ENCODE measurements at places on chromosomes 4 and X.
A peak's percentile ranks its signal among the peaks of the same experiment; 100 is the strongest.

DNA sequence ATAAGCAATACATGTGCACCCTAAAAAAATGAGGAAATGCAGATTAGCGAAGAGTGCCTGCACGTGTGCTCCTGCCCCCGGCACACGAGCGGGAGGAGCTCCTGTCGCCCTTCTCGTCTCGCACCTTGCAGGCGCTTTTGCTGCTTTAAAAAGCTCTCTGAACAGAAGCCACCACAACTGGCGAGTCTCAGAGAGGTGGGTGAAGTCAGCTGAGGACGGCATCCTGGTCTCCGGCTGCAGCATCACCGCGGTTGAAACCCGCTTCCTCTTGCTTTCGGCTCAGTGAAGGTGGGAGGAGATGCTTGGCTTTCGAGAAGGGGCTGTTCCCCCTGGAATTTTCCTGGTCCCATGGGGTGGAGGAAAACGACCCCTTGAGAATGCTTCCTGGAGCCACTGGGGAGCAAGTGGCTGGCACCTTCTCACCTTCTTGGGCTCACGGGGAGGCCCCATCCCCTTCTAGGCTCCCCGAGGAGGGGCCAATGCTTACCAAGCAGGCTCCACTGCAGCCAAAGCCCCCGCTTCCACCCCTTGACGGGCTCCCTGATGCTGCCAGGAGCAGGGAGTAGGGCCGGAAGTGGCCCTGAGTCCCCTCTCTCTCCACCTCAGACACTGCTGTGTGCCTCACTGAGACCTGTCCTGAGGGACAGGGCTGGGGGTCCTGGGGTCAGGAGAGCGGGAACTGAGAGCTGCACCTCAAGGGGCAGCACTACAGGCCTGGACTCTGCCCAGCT is 29.2 kb upstream of the MXD4 start:
- peak; percentile 89 for DNase-seq

DNA sequence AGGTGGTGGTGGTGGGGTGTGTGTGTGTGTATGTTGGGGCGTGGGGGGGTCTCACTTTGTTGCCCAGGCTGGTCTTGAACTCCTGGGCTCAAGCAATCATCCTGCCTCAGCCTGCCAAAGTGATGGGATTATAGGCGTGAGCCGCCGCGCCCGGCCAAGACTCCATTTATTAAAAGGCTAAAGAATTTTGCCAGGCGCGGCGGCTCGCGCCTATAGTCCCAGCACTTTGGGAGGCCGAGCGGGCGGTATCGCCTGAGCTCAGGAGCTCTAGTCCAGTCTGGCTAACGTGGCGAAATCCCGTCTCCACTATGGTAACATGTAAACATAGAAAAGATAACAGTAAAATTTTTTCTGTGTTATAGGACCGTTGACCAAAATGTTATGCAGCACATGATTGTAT is 3.7 kb upstream of the UBA1 start:
- no peak for DNase-seq

DNA sequence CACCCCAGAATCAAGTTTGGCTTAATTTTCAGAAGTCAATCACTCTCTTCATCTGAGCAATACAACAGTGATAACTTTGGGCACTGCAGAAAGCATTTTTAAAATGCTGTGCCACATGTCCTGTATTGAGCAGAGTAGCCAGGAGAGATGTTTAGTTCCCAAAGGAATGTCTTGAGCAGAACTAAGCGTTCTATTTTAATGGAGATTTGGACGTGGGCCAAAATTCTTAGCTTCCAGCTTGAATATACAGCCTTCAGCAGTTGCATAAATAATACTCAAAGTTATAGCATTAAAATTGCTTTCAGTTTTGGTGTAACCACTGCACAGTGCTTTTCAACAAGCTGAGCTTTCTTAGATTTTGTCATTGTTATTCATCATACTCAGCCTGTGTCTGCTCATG is 679.2 kb downstream of the NLGN4X start:
- DNase-seq = no peak

- DNase-seq = peak; percentile 43
Measured at GRCh38 chrX:147738265-147738664, 173.5 kb upstream of the FMR1 start.

DNA sequence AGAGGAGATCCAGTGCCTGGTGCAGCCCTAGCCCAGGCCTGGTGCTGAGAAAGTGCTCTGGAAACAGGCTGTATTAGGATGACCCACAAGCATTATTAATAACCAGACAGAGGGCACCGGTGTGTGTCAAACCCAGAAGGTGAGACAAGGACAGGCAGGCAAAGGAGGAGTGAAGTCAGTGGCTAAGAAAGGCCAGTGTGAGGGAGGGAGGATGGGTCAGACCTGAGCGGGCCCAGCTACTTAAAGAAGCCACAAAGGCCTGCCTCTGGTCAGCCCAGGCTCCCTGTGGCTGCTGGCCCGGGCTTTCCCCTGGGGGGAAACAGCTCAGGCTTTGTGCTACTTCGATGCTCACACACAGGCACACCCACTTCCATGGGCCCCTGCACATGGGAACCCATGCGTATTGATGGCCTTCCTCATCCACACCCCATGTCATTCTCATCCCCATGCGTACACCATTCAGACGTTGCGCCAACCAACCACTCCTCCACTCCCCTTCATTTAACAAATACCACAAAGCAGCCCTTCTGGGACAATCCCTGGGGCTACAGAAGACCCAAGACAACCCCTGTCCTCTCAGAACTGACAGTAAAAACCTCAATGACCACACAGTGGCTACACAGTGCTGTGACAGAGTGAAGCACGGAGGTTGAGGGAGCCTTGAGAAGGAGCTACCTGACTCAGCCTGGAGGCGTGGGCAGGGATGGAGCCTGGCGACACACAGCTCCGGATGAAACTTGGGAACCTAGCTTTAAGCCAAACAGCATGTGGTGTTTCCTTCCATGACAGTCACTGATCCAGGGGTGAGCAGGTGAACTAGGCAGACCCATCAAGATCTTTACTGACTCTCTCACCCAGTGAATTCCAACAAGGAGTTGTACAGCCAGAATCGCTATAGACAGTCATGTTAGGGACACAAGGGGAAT is 24.9 kb upstream of the MTM1 start:
- no peak for DNase-seq

DNA sequence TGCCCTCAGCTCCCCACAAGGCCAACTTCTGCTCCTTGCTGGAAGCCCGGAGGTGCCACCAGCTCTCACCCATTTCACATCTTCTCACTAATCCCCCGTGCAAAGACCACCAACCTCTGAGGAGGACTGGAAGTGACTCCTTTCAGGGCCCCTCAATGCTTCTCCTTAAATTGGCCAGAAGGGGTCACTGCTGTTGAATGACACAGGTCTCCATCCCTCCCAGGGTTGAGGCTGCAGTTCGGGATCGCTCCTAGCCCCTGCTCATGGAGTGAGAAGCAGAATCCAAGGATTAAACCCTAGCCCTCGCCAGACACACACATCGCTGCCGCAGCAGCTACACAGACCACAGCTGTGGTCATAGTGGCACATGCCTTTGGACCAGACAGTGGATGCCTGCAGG is 279.5 kb upstream of the TAPT1 start:
- no peak for DNase-seq

GRCh38 chrX:54447461-54447860 is 7.3 kb downstream of the TSR2 start:
- no peak for DNase-seq

DNA sequence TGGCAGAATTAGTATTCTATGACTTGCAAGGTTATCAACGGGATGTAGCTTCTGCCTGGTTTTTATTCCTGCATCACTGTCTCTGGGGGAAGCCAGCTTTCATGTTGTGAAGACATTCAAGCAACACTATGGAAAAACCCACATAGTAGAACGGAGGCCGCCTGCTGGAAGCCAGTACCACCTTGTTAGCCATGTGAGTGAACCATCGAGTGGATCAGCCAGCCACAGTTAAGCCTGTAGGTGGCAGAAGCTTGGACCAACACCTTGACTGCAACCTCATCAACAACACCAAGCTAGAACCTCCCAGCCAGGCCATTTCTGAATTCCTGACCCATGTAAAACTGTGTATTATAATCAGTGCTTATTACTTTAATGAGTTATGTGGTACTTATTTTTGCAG is 538.2 kb downstream of the KCNIP4 start:
- no peak for DNase-seq

DNA sequence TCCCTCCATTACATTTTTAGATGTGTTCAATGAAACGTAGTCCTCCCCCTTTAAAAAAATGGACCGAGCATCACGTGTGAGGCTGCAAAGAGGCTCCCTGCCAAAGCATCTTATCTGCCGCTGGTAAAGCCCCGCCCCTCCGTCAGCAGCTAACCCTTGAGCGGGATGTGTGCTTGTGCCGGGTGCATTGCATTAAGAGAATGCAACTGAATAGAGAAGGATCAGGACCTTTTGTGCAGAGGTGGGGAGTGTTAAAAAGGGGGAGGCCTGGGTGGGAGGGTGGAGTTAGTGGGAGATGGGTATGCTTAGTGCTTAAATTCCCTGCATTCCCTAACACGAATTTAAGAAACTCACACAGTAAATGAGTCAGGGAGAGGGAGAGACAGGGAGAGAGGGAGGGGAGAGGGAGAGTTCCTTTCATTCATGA is 66.0 kb downstream of the TBL1X start:
- DNase-seq = peak; percentile 79

DNA sequence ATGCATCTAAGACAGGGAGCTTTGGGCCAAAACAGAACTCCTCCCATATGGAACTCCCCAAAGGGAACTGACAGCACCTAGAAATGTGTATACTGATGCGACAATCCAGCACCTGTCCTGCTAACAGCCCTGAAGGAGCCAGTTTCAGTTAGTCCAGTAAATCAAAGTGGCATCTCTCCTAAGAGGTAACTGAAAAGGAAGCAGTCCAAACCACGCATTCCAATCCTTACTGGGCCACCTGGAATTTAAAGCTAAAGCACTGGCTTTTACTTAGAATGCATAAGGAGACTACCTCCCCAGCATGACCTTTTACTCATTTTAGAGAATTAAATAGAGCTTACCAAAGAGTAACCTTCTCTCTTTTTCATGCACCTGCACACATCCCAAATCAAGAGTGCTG is 586.8 kb upstream of the PITX2 start:
- no peak for DNase-seq

DNA sequence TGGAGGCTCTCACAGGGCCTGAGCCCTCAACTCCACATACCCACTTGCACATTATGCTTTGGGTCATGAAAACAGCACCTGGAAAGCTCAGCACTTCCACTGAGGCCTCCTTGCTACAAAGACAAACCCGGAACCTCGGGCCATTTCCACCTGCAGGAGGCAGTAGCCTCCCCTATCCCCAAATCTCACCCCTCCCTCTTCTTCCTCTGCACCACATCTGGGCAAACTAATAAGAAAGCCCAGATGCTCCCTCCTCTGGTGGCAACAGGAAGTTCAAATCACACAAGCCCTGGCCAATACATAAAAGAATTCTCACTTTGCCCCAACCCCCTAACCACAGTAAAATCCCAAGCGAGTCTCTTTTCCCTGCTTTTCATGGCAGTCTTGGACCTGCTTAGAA is 136.4 kb downstream of the MAPK10 start:
- no peak for DNase-seq

GRCh38 chr4:14726441-14726840 is 275.8 kb upstream of the CPEB2 start:
- no peak for DNase-seq

DNA sequence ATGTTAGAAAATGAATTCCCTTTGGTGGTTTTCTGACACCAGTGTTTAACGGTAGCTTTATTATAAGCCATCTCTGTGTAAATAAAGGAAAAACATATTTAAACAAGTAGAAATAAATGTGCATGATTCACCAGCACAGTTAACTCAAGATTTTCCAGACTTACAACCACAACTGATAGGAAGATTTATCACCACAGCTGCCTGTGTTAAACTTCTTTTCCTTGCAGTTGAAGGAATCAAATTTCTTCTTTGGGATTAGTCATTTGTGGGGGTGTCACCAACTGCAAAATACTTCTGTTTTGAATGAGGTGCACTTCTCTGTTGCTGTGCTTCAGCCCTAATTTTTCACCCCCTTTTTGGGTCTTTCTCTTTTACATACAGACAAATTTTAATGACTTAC is 128.1 kb upstream of the STK26 start:
- no peak for DNase-seq

DNA sequence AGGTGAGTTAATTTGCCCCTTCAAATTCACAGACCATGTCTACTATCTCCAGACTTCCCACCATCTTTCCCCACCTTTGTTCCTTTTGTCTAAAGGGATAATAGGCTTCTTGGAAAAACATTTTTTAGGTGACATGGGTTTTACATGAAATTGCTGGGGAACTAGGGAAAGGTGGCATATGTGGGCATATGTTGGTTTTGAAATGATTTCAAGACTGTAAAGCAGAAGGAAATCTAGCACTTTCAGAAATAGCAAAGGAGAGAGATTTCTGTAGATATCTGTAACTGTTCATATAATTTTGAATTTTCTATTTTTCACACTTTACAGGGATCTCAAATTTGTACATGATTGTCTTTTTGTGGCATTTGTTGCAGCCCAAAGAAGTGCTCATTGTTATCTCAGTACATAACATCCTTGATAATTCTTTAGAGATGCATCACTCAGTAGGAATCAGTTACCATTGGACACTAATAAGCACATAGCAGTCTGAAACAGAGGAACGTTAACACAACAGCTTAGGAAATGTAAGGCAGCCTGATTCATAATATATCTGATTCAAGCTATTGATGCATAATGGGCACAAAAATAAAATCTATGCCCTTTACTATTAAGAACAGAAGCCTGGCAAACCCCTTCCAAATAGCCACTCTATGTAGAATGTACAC is 659.7 kb downstream of the CENPC start:
- no peak for DNase-seq

DNA sequence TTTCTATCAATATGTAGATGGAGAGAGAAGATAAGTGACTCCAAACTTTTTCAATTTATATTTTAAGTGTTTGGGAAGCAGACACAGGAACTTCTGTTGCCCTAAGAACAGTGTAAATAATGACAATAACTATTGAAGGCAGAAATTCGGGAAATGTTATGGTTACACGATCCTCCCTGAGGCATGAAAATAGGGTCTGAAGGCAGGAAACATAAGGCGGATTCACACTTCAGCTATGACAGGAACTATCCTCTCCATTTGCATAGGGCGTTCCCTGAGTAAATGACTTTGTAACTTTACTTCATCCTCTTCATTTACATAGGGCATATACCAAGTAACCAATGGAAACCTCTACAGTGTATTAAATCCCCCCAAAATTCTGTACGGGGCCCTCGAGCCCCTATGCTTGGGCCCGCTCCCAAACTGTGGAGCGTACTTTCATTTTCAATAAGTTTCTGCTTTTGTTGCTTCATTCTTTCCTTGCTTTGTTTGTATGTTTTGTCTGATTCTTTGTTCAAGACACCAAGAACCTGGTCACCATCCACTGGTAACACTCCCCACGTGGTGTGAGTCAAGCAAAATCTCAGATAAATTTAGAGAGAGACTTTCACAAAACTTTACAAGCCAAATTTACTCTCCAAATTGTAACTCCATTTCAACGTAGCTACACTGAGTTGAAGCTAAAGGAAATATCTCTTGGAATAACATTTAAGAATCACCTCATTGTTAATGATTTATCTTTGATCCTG is 2504.3 kb downstream of the ARAP2 start:
- DNase-seq = no peak

Data from activated CD8-positive, alpha-beta T cell treated with anti-CD3 and anti-CD28 coated beads, Interleukin-2, amount 10 ng/mL, durations not matched to agents 7 days and 5 days (primary cell).